ENCODE measurements at places on chromosomes 13 and 19.

GRCh38 chr19:34182125-34182524, 9.8 kb downstream of the LSM14A start:
- no peak for DNase-seq
- H3K27ac ChIP-seq: no peak overlapping the region
- H3K4me3 ChIP-seq: no peak overlapping the region
- peaks cover 11% of the 10 kb centered on the region for H3K4me1 ChIP-seq
- H3K27me3 ChIP-seq: no peaks in the 10 kb centered on the region
- H3K36me3 ChIP-seq: peaks cover 9% of the 10 kb centered on the region

- no peak overlapping the region for H3K27ac ChIP-seq
- H3K36me3 ChIP-seq: no peaks in the 10 kb centered on the region
- no peak overlapping the region for H3K4me3 ChIP-seq
Measured at GRCh38 chr19:7815325-7815724, 14.7 kb upstream of the EVI5L start.

GRCh38 chr13:109131698-109132257, 502.4 kb downstream of the MYO16 start:
- no peaks in the 10 kb centered on the region for H3K36me3 ChIP-seq
- no peaks in the 10 kb centered on the region for H3K27me3 ChIP-seq
- no peak for DNase-seq
- no peaks in the 10 kb centered on the region for H3K4me1 ChIP-seq
- H3K4me3 ChIP-seq: no peak overlapping the region
- H3K27ac ChIP-seq: no peak overlapping the region

GRCh38 chr13:45847554-45848224, 3.9 kb downstream of the SIAH3 start:
- peaks cover 15% of the 10 kb centered on the region for H3K27me3 ChIP-seq
- no peak overlapping the region for H3K27ac ChIP-seq
- H3K36me3 ChIP-seq: no peaks in the 10 kb centered on the region
- peaks cover 6% of the 10 kb centered on the region for H3K4me1 ChIP-seq
- DNase-seq: no peak

GRCh38 chr19:10292789-10293636, 3.3 kb downstream of the ICAM5 start:
- peaks cover 48% of the 10 kb centered on the region for H3K4me1 ChIP-seq
- no peak overlapping the region for H3K4me3 ChIP-seq
- peaks cover 23% of the 10 kb centered on the region for H3K36me3 ChIP-seq
- H3K27ac ChIP-seq: peak overlapping the region; percentile 48

DNA sequence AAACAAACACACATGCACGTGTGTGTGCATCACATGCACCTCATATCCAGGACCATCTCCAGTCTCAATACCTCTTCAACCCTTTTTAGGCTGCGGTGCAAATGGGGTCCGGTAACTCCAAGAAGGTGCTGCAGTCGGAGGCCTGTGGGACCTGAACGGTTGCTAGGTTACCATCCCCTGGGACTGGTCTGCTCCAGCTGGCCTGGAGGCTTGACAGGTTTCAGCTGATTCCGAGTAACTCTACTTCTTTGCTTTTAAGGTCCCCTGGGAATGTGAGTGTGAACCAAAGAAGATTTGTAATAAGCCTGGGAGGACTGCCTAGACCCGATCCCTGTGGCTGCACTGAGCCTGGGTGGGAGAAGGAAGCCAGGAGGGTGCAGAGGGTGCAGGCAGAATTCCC, 117.5 kb downstream of the CCNA1 start:
- no peak for DNase-seq
- H3K4me3 ChIP-seq: no peak overlapping the region

- DNase-seq: no peak
- H3K4me1 ChIP-seq: no peaks in the 10 kb centered on the region
- H3K4me3 ChIP-seq: no peak overlapping the region
- no peaks in the 10 kb centered on the region for H3K27me3 ChIP-seq
- H3K27ac ChIP-seq: no peak overlapping the region
- H3K36me3 ChIP-seq: no peaks in the 10 kb centered on the region
Measured at GRCh38 chr19:35552534-35553384, 7.3 kb downstream of the TMEM147 start.

DNA sequence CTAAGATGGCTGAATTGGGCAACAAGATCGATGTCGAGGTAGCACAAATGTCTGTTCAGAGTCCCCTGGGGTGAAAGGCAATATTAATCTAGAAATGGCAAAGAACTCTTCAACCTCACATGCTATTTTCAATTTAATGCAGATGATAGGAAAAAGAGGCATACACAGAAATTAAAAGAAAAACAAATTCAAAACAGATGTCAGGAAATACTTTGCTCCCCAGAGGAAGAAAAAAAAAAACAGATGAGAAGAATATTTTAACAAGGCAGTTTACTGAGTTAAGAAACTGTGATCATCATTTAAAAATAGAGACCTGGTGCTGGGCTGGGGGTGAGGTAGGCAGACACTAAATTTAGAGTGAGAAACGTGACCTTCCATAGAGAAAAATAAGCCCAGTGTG, 421.9 kb upstream of the ARGLU1 start:
- H3K4me3 ChIP-seq: no peak overlapping the region
- H3K4me1 ChIP-seq: no peaks in the 10 kb centered on the region
- no peak overlapping the region for H3K27ac ChIP-seq

DNA sequence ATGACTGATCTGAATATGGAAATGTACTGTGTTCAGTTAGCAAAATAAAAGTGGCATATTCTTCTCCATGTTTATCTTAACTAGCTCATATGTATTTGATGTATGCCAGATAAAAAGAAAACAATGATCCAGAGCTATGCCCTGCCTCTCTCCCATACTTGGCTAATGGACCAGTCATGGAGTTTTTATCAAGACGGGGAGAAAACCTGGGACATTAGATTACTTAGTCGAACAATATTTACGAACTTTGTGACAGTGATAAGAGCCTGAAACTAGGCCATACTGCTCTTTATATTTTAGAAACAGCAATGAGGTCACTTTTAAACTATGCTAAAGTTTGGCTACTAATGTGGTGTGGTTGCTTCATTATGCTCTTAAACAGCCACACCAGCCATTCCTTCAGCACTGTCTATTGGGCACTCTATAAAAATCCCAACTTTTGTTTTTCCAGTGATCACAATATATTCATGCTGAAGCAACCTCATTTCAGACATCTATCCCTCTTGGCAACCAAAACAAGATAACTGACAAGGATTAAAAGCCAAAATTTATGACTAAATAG, 265.0 kb downstream of the FGF14 start:
- no peaks in the 10 kb centered on the region for H3K36me3 ChIP-seq
- no peak for DNase-seq
- no peaks in the 10 kb centered on the region for H3K27me3 ChIP-seq
- H3K4me1 ChIP-seq: no peaks in the 10 kb centered on the region
- no peak overlapping the region for H3K27ac ChIP-seq

DNA sequence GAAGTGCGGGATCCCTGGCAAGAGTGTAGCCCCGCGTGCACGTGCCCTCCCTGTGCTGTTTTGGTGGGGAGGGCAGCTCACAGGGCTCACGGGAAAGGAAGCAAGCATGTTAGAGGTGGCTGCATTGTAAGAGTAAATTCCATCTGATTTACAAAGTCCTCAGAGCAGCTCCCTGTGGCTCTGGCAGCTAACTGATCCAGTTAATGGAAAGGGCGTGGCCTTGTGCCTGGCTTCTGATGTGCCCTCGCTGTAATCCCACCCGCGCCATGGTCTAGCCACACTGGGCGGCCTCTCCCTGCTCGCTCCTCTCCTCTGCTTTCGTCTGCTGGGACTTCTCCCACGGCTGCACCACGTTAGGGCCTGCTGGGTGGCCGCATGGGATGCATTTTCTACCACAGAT, 258.5 kb downstream of the FGF9 start:
- H3K4me3 ChIP-seq: no peak overlapping the region
- H3K4me1 ChIP-seq: no peaks in the 10 kb centered on the region

GRCh38 chr19:897442-898039, 4.3 kb downstream of the RNU6-9 start:
- no peak for DNase-seq
- no peaks in the 10 kb centered on the region for H3K27me3 ChIP-seq
- no peak overlapping the region for H3K27ac ChIP-seq
- H3K36me3 ChIP-seq: peaks cover 7% of the 10 kb centered on the region
- H3K4me1 ChIP-seq: peaks cover 6% of the 10 kb centered on the region

DNA sequence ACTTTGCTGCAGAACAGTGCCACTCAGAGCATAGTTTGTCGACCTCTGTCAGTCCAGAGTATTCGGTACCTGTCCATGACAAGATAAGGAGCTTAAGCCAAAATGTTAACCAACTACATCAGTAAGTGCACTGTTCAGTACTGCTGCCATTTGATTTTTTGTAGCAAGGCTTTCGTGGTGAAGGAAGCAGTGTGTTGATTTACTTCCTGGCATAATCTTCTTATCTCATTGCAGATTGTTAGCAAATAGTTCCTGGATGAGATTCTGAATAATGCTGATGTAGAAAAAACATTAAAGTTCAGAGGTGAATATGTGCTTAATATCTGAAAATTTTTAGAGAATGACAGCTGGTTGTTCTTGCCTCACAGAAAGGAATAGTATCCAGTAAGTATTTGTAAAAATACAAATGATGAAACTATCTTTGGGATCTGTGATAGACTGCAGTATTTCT, 85.7 kb downstream of the LRRC63 start:
- no peak overlapping the region for H3K27ac ChIP-seq
- peaks cover 6% of the 10 kb centered on the region for H3K4me1 ChIP-seq
- H3K27me3 ChIP-seq: no peaks in the 10 kb centered on the region
